ENCODE measurements at places on chromosomes 16 and 17.

GRCh38 chr17:63476459-63476853 is 405 bp upstream of the ACE start:
- no peak for DNase-seq

- no peak for DNase-seq
Measured at GRCh38 chr16:15856182-15856581, 646 bp downstream of the MYH11 start.

DNA sequence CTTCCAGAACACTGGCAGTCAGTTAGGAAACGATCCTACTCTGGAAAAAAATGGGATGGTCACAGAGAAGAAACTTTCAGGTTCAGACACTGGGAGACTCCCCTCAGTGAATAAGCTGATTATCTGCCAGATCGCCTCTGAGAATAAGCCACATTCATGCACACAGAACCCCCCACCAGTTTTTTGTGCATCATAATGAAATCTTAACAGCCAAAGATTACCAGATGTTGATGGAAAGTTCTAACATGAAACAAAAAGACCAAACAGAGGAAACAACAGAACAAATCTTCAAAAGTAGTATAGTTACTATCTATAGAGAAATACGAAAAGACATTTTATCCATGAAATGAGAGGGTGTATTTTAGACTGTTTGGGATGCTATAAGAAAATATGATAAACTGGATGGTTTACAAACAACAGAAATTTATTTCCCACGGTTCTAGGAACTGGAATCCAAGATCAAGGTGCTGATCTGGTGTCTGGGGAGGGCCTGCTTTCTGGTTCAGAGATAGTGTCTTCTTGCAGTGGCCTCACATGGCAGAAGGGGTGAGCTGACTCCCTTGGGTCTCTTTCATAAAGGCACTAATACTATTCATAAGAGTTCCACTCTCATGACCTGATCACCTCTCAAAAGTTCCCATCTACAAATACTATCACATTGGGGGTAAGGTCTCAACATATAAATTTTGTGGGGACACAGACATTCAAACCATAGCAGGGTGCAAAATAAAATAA is 8.0 kb upstream of the AMZ2 start:
- DNase-seq = no peak

DNA sequence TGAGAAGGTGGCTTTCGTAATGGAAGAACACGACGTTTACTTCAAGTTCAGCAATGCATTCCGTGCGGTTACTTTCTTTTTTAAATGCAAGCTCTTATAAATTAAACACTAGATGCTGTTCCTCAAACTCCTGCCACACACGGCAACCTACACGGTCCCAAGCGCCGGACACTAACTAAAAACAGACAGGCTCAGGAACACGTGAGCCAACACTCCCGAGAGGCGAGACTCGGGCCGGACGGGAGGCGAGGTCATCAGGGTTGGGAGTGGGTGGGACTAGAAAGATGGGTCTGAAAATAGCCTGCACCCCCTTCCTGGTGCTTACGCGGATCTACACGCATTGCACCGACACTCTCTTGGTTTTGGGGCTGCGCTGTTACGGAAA is 6.4 kb downstream of the CLCN7 start:
- DNase-seq = no peak

- no peak for DNase-seq
Measured at GRCh38 chr17:83117583-83117982, 38.2 kb downstream of the METRNL start.

DNA sequence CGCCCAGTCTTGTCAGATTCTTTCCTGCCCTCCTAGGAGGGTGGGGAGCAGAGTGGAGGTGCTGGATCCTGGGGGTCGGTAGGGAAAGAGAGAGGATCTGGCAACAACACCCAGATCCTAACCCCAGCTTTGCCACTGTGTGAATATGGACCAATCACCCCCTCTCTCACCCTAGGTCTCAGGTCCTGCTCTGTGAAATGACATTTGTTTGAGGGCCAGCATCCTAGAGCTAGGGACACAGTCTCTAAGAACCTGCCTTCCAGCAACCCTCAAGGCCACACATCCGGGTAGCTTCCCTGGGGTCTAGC is 28.4 kb upstream of the MAP3K14 start:
- no peak for DNase-seq

- DNase-seq = no peak
Measured at GRCh38 chr17:15659663-15660062, 24.4 kb downstream of the TRIM16 start.

DNA sequence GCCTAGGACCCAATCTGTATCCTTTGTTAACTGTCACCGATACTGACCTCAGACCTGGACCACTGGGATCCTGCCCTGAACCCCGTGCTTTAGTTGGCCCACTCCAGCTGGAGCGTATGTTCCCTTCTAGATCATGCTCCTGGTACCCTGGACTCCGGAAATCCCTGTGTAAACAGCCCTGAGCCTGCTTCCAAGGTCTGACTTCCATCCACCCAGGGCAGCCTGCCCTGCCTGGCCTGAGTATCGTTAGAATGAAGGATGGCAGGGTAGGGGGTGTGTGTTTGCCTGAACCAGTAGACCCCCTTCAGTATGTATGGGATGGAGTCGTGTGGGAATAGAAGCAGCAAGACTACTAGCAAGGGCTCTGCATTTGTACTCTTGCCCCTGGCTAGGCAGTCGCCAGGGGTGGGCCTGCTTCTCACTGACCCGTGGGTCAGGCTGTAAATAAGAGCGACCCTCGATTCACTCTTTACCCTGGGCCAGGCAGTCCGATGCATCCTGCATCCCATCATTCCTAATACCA is 691 bp upstream of the TMEM98 start:
- no peak for DNase-seq

- no peak for DNase-seq
Measured at GRCh38 chr17:12865769-12866168, 76.5 kb downstream of the ARHGAP44 start.

DNA sequence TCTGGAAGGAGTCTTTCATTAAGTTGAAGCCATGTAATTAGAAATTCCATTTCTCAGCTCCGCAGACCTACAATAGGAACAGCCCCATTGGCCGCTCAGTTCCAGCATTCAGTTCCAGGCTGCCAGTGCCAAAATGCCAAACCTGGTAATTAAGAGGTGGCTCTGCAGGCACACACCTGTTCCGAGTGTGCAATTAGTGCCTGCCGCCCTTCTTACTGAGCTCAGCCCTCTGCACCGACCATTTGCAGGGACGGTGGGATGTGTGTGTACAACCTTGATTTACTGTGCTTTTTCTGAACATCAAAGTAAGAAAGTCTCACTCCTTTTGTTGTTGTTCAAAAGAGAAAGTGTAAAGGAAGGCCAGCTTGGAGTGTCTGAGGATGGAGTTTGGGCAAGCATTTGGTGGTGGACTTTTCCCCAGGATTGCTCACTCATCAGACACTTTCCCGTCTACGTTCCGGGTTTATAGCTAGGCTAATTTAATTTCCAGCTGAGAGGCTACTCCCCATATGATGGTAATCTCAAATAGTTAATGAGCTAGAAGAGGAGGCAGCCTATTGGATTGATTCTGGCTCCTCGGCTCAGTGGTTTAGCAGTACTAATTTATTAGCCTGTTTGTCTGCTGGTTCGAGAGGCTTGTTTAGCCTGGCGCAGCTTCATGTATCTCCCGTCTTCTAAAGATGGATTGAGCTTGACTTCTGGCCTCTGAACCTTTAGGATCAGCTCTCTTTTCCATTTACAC is 20.0 kb downstream of the HS3ST3B1 start:
- no peak for DNase-seq

GRCh38 chr16:56354746-56355145 is 70.6 kb downstream of the AMFR start:
- no peak for DNase-seq

- no peak for DNase-seq
Measured at GRCh38 chr16:3195975-3196374, 8.0 kb downstream of the OR1F1 start.

DNA sequence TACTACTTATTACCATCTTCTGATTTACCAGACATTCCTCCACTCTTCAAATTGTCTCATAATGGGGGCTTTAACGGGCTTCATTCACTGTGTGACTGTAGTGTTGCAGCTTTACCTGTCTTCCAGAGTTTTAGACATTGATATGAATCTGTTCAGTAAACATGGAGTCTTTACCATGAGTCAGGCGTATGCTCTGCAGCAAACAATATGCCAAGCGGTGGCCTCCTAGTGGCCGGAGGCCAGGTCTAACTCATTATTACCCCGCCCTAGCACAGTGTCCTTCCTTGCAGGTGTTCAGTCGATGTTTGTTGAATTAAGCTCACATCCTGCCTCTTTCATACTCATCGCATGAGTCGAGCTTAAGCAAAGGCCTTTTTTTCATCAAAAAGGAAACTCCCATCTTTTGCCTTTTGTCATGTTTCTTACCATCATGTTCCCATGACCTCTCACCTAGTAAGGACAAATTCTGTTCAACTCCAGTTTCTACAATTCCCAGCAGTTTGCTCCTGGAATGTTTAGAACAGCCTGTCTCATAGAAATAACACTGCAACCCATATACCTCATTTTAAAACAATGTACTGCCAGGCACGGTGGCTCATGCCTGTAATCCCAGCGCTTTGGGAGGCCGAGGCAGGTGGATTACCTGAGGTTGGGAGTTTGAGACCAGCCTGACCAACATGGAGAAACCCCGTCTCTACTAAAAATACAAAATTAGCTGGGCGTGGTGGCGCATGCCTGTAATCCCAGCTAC is 39.4 kb downstream of the TUBD1 start:
- no peak for DNase-seq

DNA sequence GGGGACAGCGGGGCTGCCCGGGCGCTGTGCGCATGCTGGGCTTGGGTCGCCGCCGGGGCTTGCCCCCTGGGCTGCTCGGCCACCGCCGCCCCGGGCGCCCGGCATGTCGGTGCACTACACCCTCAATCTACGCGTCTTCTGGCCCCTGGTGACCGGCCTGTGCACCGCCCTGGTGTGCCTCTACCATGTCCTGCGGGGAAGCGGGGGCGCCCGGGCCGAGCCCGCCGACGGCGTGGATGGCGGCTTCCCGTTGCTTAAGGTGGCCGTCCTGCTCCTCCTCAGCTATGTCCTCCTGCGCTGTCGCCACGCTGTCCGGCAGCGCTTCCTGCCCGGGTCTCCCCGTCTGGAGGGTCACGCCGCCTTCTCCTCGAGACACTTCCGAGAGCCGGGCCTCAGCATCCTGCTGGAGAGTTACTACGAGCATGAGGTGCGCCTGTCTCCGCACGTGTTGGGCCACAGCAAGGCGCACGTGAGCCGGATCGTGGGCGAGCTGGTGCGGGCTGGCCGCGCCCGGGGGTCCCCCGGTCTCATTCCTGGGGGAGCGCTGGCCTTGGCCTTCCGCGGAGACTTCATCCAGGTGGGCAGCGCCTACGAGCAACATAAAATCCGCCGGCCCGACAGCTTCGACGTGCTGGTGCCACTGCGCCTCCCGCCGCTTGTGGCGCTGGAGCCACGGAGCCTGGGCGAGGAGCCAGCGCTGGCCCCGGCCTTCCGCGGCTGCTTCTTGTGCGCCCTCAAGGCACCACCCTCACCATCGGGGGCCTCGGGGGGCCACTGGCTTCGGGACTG is 789 bp downstream of the ITPRIPL2 start:
- no peak for DNase-seq

- DNase-seq = no peak
Measured at GRCh38 chr16:12773221-12773620, 30.5 kb downstream of the CPPED1 start.

GRCh38 chr16:3027983-3028715 is 4.3 kb downstream of the THOC6 start:
- DNase-seq = peak; percentile 0

DNA sequence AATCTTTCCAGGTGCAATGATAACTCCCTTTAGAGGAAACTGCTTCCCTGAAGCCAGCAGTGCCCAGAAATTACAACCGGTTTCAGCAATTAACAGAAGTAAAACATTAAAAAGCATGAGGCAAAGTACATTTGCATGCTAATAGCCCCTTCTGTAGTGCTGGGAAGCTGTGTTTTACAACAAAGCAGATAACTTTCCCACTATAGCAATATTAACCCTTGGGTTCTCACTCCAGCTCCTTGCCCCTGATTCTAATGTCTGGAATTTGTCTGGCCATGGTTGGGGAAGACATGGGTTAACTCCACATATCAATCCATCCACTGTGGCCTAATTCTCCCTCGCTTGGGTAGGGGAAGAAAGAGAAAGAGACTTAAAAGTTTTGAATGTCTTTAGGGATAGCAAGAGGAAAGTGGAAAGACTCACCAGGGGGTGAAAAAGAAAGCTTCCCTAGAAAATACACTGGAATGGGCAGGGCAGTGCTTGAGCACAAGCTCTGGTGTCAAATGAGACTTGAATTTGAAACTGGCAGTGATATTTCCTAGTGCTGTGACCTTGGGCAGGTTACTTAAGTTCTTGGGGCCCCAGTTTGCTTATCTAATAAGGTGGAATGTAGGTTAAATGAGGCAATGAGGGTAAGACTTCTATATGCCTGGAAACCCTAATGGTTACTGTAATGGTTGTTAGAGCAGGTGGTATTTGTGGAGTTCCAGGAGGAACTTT is 102.0 kb downstream of the SOX9 start:
- DNase-seq = peak; percentile 83

- no peak for DNase-seq
Measured at GRCh38 chr16:58730724-58731370, 3.3 kb downstream of the GOT2 start.

GRCh38 chr16:71724320-71724751 is at the start of gene PHLPP2:
Gene PHLPP2, minus strand, starts transcription at chr16:71724701. Its CDS starts 9,906 bp downstream, at chr16:71714795.
- no peak for DNase-seq

GRCh38 chr16:66841366-66841765 is 2.8 kb upstream of the CA7 start:
- DNase-seq = no peak

DNA sequence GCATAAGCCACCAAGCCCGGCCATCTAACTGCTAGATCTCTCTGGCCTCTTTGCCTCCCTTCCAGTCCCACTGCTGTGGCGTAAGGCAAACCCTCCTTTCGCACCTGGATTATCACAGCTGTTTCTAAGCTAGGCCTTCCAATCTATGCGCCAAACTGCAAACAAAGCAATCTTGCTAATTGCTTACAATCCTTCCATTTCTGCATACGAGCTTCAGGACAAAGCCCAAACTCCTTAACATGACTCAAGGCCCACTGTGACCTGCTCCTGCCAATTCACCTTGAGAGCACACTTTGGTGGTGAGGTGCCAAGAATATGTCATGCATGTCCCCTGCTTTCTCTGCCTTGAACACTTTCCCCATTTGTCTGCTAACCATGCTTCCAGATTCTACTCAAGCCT is 6.0 kb upstream of the ARL5C start:
- no peak for DNase-seq

DNA sequence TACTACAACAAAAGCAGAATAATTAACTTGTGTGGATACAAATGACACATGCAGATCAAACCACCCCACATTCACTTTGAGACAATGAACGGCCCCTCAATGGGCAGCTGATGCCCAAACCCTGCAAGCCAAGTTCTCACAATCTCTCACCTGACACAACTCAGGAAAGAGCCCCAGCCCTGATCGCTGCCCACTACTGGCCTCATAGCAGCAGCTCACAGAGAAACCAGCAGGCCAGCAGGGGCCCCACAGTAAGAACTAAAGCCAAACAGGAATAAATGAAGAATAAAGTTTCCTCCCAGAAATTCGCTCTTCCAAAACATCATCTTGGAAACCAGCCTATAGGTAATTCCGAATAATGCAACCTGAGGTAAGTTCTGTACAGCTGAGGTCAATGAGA is 7.7 kb downstream of the AKTIP start:
- DNase-seq = no peak

GRCh38 chr16:11328172-11329070 is 16.8 kb upstream of the RMI2 start:
- no peak for DNase-seq

GRCh38 chr16:47657032-47657431 is 195.9 kb downstream of the PHKB start:
- DNase-seq = no peak

- no peak for DNase-seq
Measured at GRCh38 chr16:85821390-85822135, 22.1 kb downstream of the COX4I1 start.
